ENCODE measurements at places on chromosomes 2 and 18.

DNA sequence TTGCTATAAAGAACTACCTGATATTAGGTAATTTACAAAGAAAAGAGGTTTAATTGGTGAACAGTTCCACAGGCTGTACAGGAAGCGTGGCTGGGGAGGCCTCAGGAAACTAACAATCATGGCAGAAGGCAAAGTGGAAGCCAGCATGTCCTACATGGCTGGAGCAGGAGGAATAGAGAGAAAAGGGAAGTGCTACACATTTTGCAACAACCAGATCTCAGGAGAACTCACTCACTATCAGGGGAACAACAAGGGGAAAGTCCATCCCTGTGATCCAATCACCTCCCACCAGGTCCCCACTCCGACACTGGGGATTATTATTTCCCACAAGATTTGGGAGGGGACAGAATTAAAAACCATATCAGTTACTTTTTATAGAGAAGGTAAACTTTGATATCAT is 273.5 kb upstream of the MMADHC start:
- DNase-seq = no peak

DNA sequence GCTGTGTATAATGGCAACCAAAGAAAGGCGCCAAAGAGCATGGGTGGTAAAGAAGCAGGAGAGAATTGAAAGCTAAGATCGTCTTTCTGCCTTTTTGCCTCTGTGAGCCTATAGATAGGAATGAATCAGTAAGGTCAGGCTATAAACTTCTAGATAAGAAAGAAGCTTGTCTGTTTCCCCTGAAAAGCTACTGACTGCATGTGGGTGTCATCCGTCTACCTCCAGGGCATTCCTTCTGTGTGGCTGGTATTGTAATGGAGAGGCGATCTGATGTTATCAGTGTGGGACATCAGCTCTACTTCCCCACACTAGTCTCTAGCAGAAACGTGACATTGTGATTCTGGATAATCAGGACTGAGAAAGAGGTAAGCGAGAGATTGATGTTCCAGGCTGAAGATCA is 63.4 kb upstream of the PLA2R1 start:
- DNase-seq = no peak

GRCh38 chr2:165635532-165635931 is 158.5 kb downstream of the GALNT3 start:
- no peak for DNase-seq

GRCh38 chr2:30663321-30663720 is 143.9 kb downstream of the CAPN13 start:
- no peak for DNase-seq

DNA sequence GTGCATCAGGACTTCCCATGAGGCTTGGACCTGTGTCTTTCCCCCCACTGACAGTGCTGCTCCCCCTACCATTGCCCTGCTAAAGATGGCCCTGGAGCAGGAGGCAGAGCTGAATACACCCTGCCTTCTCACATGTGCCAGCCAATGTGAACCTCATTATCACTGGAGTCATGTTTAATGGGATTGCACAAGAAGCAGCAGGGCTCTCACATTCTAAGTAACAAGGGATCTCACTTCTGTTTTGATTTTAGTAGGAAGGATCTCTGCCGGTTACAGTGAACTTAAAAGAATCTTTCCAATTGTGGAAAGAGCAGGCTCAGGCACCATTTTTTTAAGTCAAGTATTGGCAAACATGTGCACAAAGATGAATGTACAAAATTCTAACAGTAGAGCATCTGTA is 322.1 kb upstream of the MEX3C start:
- no peak for DNase-seq

GRCh38 chr2:109174626-109175349 is 45.8 kb downstream of the SH3RF3 start:
- DNase-seq = no peak

DNA sequence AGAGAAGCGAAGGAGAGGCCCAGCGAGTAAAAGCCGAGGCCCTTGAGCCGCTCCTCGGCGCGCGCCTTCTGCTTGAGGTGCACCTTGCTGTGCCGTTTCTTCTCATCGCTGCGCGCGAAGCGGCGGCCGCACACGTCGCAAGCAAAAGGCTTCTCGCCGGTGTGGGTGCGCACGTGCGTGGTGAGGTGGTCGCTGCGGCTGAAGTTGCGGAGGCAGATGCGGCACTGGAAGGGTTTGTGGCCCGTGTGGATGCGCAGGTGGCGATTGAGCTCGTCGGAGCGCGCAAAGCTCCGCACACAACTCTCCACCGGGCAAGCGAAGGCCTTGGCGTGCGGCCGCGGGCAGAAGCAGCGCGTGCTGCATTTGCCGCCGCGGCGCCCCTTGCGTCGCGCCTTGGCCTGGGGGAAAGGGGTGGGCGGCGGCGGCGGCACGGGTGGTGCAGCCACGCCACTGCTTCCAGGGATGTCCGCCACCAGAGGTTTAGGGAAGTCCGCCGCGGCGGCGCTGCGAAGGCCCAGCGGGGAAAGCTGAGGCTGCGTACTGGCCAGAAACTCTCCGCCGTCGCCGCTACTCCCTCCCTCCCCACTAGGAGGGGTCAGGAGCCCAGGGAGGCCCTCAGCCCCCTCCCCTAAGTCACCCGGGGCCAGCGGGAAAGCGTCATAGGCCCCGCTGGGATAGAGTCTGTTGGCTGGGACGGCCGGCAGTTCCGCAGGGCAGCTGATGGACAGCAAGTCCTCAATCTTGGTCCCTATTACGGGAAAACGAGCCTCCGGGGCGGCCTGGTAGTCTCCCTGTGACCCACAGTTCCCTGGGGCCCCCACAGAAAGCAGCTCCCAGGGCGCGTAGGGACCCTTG is 1.7 kb downstream of the EGR4 start:
- DNase-seq = no peak

GRCh38 chr2:216110620-216111019 is 1.5 kb downstream of the XRCC5 start:
- DNase-seq = no peak

- no peak for DNase-seq
Measured at GRCh38 chr18:48542513-48543181, 3.8 kb downstream of the CTIF start.

GRCh38 chr2:168751104-168751740 is 51.2 kb upstream of the NOSTRIN start:
- DNase-seq = no peak

DNA sequence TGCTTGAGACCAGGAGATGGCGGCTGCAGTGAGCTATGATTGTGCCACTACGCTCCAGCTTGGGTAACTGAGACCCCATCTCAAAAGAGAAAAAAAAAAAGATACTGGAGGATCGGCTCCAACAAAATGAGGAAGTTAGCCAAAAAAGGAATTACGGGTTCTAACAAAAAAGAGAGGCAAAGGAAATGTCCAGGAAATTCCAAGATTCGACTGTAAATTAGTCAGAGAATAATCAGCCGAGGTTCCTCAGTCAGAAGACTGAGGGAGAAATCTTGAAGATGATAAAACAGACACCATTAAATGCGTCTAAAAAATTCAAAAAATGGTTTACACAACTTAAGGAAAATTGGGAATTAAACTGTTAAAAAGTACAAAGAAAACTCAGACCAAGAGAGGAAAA is 89.5 kb downstream of the AAK1 start:
- DNase-seq = no peak

GRCh38 chr2:63432373-63432772 is 155.9 kb downstream of the WDPCP start:
- no peak for DNase-seq

DNA sequence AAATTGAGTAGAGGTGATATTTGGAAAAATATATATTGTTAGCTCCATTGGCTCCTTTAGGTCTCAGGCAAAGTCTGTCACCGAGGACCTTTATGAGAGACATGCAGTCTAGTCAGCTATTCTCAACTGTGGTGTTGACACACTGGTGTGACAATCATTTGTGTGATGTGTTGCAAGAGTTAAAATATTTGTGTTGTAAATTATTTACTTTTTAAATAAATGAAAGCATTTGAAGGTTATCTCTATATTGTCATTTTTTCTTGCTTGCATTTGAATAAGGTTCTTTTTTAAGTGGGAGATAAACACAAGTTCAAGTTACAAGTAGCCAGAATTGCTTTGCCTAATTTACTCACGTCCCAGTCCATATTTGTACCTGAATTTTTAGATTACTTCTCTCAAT is 4.3 kb downstream of the REL start:
- DNase-seq = no peak

GRCh38 chr2:145741181-145741580 is 1221.3 kb upstream of the ZEB2 start:
- no peak for DNase-seq

DNA sequence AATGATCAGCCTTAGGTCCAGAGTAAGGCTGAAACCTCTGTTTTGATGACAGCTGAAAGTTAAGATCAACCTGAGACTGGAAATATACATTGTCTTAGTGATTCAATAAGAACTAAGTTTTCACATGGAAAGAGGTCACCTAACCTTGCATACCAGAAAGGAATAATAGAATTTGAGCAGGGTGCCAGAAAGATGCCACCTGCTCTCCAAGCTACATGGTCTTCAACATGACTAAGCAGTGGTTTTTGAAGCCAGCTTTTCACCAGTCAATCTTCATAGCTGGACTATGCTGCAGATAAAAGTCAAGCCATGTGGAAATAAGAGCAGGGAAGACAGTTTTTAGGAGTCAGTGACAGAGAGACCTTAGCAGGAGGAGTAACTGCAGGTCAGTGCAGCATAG is 589.4 kb upstream of the SYT4 start:
- no peak for DNase-seq

DNA sequence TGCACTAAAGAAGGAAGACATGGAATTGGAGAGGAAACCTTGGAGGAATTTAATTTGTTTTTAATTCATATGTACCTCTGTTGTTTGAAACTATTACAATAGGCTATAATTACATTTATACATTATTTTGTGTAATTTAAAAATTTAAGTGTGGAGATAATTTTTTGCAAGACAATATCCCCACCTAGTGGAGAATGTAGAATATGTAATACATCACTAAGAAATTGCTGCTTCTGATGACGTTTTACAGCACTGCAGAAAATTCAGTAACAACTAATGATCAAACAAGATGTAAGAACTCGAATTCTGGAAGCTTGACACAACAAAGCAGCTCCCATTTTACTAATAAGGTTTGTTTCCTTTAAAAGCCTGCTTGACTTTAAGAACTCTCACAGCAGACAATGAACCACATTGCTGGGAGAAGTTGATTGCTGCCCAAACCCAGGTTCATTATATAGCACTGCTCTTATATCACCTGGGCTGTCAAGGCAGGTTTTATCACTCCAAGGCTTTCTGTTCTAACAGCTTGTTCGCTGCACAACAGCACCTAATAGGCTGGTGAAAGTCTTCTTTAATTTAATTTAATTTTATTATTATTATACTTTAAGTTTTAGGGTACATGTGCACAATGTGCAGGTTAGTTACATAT is 53.4 kb downstream of the THADA start:
- no peak for DNase-seq

DNA sequence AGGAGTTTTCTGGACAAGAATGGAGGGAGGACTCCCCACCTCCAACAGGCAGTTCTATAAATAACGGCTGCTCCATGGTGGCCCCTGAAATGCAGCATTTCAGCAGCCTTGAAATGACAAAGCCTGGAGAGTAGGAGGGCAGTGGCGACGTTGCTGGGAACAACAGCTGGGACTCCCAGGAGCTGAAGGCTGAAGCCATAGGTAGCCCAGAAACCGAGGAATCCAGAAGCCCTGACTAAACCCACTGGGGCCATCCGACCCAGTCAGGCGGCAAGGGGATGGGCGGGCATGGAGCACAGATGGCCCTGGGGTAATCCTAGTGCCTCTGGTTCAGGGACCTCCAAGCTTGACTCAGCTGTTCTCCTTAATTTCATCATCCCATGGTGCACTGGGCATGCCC is 9.0 kb downstream of the PRKAG3 start:
- DNase-seq = no peak

GRCh38 chr2:150165442-150165841 is 322.0 kb downstream of the RND3 start:
- no peak for DNase-seq

- no peak for DNase-seq
Measured at GRCh38 chr18:61992285-61992684, 99.5 kb upstream of the RNF152 start.

DNA sequence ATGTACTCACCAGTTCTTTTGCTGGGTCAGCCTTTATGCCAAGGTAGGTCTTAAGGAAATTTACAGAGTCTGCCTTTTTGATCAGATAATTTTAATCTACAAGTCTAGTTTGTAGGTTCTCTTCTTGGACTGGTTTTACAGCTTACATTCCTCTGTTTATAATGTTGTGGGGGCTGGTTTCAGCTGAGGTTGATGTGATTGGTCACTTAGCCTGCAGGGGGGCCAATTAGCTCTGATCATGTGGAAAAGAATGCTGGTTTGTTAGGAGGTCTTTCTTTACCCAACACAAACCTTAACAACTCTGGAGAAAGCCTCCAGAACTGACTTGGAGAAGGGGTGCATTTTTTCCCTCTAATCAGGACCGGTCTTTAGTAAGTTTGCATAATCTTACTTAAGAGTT is at the start of gene KCNJ13:
KCNJ13 (minus strand) TSS at position 131 of the 400 bp plus-strand sequence. CDS start 5,203 bp downstream, outside the sequence.
- DNase-seq = no peak

GRCh38 chr2:130957915-130958314 is 121.2 kb downstream of the ARHGEF4 start:
- no peak for DNase-seq

- DNase-seq = no peak
Measured at GRCh38 chr2:145066151-145066661, 546.3 kb upstream of the ZEB2 start.

GRCh38 chr2:216878072-216878471 is 18.2 kb upstream of the TNP1 start:
- DNase-seq = no peak

GRCh38 chr2:217623281-217623912 is 379.4 kb downstream of the TNS1 start:
- DNase-seq = no peak

- no peak for DNase-seq
Measured at GRCh38 chr2:122595065-122595464, 839.6 kb downstream of the TSN start.

- DNase-seq = no peak
Measured at GRCh38 chr2:186883666-186884065, 34.7 kb upstream of the ZSWIM2 start.

Data from activated CD4-positive, CD25-positive, alpha-beta regulatory T cell (primary cell).